ENCODE measurements at places on chromosomes 4 and X.
A peak's percentile ranks its signal among the peaks of the same experiment; 100 is the strongest.

DNA sequence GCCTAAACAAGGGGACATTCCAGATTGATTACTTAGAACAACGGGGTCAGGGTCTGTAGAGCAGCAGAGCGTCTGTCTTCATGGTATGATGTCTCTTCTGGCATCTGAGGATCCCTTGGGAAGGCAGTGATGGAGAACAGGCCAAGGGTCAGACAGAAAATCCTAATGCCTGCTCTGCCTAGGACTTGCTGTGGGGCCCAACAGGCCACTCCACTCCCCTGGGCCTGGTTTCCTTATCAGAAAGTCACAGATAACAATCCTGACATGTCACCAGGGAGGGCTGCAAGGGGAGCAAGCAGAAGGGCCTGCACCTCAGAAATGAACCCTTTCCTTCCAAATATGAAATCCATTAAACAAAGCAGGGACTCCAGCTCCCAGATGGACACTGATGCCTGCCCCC lies 21.4 kb upstream of the ARHGAP6 start:
- no peaks in the 10 kb centered on the region for H3K4me1 ChIP-seq
- no peak overlapping the region for H3K4me3 ChIP-seq
- no peaks in the 10 kb centered on the region for H3K36me3 ChIP-seq
- no peak for DNase-seq

DNA sequence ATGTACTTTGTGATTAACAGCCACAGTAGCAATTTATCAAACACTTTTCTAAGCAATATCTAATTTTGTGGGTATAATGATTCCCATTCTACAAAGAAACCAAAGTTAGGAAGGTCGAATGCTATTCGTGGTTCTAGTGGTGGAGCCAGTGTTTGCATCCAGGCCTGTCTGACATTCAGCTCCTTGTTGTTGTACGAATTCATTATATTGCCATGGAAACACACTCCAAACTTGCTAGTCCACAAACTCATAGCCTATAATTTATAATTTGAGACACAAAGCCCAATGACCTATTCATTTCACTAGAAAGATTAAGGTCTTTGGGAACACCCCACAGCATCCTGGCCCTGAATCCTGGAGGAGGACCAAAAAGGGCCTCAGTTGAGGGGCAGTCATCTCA lies 52.0 kb upstream of the FRAS1 start:
- no peak overlapping the region for H3K4me3 ChIP-seq
- no peaks in the 10 kb centered on the region for H3K4me1 ChIP-seq
- H3K27ac ChIP-seq: no peak overlapping the region
- H3K36me3 ChIP-seq: no peaks in the 10 kb centered on the region

GRCh38 chr4:54695788-54696187 lies 38.0 kb downstream of the KIT start:
- DNase-seq: no peak
- no peak overlapping the region for H3K4me3 ChIP-seq
- no peaks in the 10 kb centered on the region for H3K36me3 ChIP-seq

- no peaks in the 10 kb centered on the region for H3K27me3 ChIP-seq
- peak; percentile 88 for DNase-seq
- no peaks in the 10 kb centered on the region for H3K4me1 ChIP-seq
- H3K27ac ChIP-seq: peak within 1 kb of the TSS; percentile 86
- H3K4me3 ChIP-seq: peak within 1 kb of the TSS; percentile 35
Measured at GRCh38 chrX:47581731-47582647, at the start of gene TIMP1. Gene TIMP1 (plus strand): TSS chrX:47582436. CDS start chrX:47583416, 980 bp downstream.

DNA sequence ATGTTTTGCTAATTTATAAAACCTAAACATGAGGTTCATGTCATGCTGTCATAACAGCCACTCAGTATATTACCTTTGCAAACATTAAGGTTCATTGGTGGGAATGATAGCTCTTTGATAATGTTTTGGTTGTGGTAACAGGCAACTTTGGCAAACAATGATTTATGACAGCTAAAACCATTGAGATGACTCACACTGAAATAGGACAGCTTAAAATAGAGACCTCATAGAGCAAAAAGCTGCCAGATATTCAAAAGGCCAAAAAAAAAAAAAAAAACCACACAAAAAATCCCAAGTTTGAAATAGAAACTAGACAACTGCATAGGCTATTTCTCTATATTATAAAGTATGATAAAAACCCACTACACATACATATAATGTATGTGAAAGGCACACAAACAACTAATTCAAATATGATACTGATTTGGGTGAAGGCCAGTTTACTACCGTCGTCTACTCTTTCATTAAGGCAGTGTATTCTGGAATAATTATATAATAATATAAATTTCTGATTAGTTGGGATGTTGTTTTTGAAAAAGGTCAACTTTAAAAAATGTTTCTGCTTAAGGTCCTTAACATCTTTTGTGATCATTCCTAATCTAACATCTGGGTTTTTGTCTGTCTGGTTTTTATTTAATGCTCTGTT lies 646.0 kb upstream of the PITX2 start:
- no peak overlapping the region for H3K27ac ChIP-seq
- H3K36me3 ChIP-seq: no peaks in the 10 kb centered on the region
- H3K27me3 ChIP-seq: no peaks in the 10 kb centered on the region
- H3K4me3 ChIP-seq: peak overlapping the region; percentile 4

GRCh38 chr4:25775166-25775565 lies 87.6 kb downstream of the SEL1L3 start:
- H3K4me1 ChIP-seq: no peaks in the 10 kb centered on the region
- H3K27me3 ChIP-seq: no peaks in the 10 kb centered on the region
- no peak overlapping the region for H3K4me3 ChIP-seq
- no peaks in the 10 kb centered on the region for H3K36me3 ChIP-seq
- no peak for DNase-seq
- no peak overlapping the region for H3K27ac ChIP-seq

DNA sequence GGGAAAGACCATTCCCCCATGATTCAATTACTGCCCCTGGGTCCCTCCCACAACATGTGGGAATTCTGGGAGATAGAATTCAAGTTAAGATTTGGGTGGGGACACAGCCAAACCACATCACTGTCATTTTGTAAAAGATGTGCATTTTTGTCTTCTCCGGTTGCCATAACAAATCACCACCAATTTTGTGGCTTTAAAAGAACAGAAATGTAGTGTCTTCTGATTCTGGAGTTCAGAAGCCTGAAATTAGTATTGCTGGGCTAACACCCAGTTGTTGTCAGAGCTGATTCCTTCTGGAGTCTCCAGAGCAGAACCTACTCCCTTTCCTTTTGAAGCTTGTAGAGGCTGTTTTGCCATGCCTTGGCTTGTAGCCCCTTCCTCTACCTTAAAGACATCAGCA lies 54.1 kb upstream of the DHRSX start:
- H3K27me3 ChIP-seq: no peaks in the 10 kb centered on the region
- H3K4me1 ChIP-seq: no peaks in the 10 kb centered on the region
- no peak overlapping the region for H3K4me3 ChIP-seq
- no peak for DNase-seq

GRCh38 chr4:78022517-78022916 lies 34.6 kb upstream of the FRAS1 start:
- H3K4me3 ChIP-seq: no peak overlapping the region
- peaks cover 2% of the 10 kb centered on the region for H3K4me1 ChIP-seq
- no peaks in the 10 kb centered on the region for H3K27me3 ChIP-seq
- H3K36me3 ChIP-seq: no peaks in the 10 kb centered on the region

DNA sequence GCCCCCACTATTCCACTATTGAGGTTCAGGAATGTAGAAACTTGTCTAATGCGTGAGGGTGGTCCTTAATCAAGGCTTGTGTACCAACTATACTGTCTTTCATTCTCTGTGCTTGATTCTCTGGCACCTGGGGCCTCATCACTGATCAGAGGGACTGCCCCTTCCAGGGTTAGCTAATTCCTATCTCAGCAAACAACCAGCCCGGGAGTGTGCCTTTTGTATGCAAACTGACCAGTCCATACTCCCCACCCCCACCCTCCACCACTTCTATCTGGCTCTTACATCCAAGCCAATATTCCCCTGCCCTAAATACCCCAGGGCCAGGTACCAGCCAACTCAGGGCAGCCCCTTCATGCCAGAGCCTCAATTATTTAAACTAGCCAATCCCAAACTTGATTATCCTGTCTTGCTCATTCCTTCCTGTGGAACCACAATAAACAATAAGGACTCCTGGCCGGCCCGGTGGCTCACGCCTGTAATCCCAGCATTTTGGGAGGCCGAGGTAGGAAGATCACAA lies 59.3 kb downstream of the FTHL17 start:
- no peak overlapping the region for H3K4me3 ChIP-seq
- no peaks in the 10 kb centered on the region for H3K4me1 ChIP-seq

Measured in heart left ventricle (tissue), 16 donors.